ENCODE measurements at places on chromosomes 11 and 22.

- DNase-seq, result no peak
Measured at GRCh38 chr11:92278791-92279433, 54.3 kb downstream of the FAT3 start.

- no peak for DNase-seq
Measured at GRCh38 chr22:26767351-26768155, 110.2 kb downstream of the MIAT start.

GRCh38 chr11:43951231-43951630 lies 8.8 kb downstream of the C11orf96 start:
- no peak for DNase-seq

DNA sequence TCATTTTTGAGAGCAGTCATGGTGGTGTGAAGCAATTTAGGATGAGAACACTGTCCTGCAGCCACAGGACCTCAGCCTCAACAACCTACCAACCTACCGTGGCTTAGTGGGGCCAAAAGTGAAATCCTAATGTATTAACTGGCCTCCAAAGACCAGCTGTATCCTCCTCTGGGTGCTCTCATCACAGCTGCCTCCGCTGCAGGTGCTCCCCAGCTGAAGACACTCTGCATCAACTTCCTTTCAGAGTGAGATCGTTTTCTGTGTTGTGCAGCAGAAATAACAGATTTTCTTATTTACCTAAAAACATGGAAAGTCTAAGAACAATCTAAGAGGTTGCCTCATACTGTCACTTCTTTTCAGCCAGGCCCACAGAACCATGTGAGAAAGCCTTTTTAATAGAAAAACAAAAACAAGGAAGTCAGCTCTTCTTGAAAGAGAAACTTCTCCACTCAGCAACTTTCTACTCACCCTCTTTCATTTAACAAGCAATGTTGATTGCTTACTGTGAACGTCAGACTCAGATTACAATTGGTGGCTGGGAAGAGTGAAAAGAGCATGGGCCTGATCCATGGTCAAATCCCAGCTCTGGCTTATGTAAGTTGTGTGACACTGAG lies 136.1 kb downstream of the TENM4 start:
- no peak for DNase-seq

GRCh38 chr11:34727228-34727737 lies 106.4 kb downstream of the EHF start:
- DNase-seq, result no peak

DNA sequence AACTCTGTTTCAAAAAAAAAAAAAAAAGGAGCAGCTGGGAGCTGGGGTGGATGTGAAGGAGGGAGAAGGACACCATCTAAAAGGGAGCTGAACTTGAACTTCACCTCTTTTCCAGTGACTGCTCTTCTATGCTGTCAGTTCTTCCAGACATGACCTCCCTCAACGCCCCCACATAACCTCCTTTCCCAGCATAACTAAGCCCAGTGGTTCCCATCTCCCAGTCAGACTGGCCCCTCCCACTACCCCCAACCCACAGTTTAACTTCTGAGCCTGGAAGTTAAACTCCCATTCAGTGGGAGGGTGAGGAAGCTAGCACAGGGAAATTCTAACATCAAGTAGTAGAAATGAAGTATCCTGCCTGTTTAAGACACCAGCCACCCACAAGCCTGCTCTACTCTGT lies 1.8 kb downstream of the ARHGAP1 start:
- DNase-seq, result no peak

DNA sequence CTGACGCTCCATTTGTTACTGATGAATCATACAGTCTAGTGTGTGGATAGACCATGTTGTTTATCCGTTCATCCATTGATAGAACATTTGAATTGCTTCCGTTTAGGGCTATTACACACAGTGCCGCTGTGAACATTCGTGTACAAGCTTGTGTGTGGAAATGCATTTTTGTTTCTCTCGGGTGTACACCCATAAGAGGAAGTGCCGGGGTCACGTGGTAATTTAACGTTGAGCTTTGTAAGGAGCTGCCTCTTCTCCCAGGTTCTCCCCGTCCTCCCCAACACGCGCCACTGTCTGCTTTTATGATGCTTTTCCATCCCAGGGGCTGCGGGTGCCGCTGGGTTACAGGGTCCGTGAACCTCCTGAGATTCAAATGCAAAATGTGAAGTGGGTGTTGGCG lies 142.3 kb downstream of the IGLL1 start:
- DNase-seq, result no peak

GRCh38 chr11:130386056-130386455 lies 42.4 kb downstream of the ADAMTS8 start:
- DNase-seq, result no peak

GRCh38 chr22:31394326-31394725 lies 5.1 kb upstream of the DRG1 start:
- no peak for DNase-seq
